ENCODE measurements at places on chromosomes 4 and X. TPM values are rescaled to one million over a fixed set of nuclear protein-coding genes. Genes with fewer than 3 reads are reported as not detected.

The CXCL1 gene
- 14.5 TPM for total RNA-seq

The CCSER1 gene
- not detected for total RNA-seq

The PNMA5 gene
- total RNA-seq, result not detected

The C4orf36 gene
- total RNA-seq, result 1.4 TPM

The GAB1 gene
- 2.2 TPM for total RNA-seq

The ERCC6L gene
- 11.4 TPM for total RNA-seq

The DIPK2B gene
- not detected for total RNA-seq

The KLF8 gene
- total RNA-seq, result not detected

The CPLX1 gene
- 1.2 TPM for total RNA-seq

The ZNF141 gene
- 3.1 TPM for total RNA-seq

The CD40LG gene
- not detected for total RNA-seq

The BMP2K gene
- 11.8 TPM for total RNA-seq

The SOD3 gene
- not detected for total RNA-seq

The CHIC1 gene
- total RNA-seq, result 4.8 TPM

The CYSLTR1 gene
- total RNA-seq, result not detected

The C1QTNF7 gene
- not detected for total RNA-seq

The NEIL3 gene
- 12.1 TPM for total RNA-seq

The CD38 gene
- 13.8 TPM for total RNA-seq

The SLC9B1 gene
- not detected for total RNA-seq

The PDZD4 gene
- 3.6 TPM for total RNA-seq

The SUPT20HL1 gene
- not detected for total RNA-seq

The ASIC5 gene
- total RNA-seq, result not detected

The MAP3K15 gene
- 2.2 TPM for total RNA-seq

The TRIM61 gene
- not detected for total RNA-seq

The SLC2A9 gene
- 0.39 TPM for total RNA-seq

The MGAT4D gene
- total RNA-seq, result not detected

The ARHGAP36 gene
- not detected for total RNA-seq

The TMEM154 gene
- total RNA-seq, result 0.06 TPM

The HTATSF1 gene
- total RNA-seq, result 76.5 TPM

The CLTRN gene
- 0.97 TPM for total RNA-seq

The SMC1A gene
- 47.2 TPM for total RNA-seq

The RHOH gene
- total RNA-seq, result 0.23 TPM

The CCDC110 gene
- total RNA-seq, result 0.06 TPM

The MGST2 gene
- total RNA-seq, result 56.3 TPM

The HMX1 gene
- total RNA-seq, result 0.16 TPM

The ASB5 gene
- total RNA-seq, result not detected

All from A549 treated with ZK216348 at 1 μM for 4 hours (cell line).